Articular chondrocyte of knee joint (primary cell): ENCODE measurements at places on chromosomes 3 and 15. TPM values are rescaled to one million over a fixed set of nuclear protein-coding genes. Genes with fewer than 3 reads are reported as not detected.

Gene DLG1
- total RNA-seq, result 77.2 and 95.7 TPM in 2 replicates

Gene MITF
- 32.4 and 46.4 TPM in 2 replicates for total RNA-seq

Gene LDHAL6B
- not detected in 2 replicates for total RNA-seq

Gene KIF15
- 4.1 and 8.4 TPM in 2 replicates for total RNA-seq

Gene CLK3
- total RNA-seq, result 38.8 and 52.3 TPM in 2 replicates
